CD4-positive, alpha-beta memory T cell (primary cell): ENCODE measurements at places on chromosomes 3 and 15. TPM values are rescaled to one million over a fixed set of nuclear protein-coding genes. Genes with fewer than 3 reads are reported as not detected.

Gene ITGB5
- 5.4 TPM for total RNA-seq

DNA sequence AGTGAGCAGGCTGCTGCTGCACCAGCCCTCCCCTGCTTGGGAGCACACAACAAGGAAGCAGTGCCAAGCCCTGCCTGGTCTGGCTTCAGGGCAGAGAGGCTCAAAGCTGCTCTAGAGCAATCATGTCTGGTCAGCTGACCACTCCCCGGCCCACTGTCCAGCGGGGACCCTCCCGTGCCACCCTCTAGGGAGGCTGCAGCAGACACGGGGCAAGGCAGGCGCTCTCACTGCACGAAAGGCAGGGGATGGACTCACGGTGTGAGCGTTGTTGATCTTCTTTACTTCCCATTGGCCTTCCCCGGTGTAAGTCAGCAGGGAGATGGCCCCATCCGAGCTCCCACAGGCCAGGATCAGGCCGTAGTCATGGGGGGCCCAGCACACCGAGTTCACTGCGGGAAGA lies 9.2 kb downstream of the SEC13 start:
- DNase-seq, result no peak

DNA sequence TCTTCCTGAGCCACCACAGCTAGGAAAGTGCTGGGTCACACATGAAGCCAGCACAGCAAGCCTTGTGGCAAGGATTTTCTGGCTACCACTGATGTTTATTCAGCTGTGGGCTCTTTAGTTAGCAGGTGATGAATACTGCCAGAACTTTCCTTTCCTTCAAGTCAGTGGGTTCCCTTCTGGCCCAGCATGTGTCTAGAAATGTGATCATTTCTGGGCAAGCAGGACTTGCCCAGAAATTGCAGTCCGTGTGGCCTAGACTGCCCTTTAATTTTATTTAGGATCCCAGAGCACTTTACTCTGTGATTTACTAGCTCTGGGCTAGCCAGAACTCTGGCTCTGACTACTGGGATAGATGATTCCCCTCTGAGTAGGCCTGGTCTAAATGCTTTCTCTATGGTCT lies 397.5 kb downstream of the ZIC4 start:
- DNase-seq, result no peak

DNA sequence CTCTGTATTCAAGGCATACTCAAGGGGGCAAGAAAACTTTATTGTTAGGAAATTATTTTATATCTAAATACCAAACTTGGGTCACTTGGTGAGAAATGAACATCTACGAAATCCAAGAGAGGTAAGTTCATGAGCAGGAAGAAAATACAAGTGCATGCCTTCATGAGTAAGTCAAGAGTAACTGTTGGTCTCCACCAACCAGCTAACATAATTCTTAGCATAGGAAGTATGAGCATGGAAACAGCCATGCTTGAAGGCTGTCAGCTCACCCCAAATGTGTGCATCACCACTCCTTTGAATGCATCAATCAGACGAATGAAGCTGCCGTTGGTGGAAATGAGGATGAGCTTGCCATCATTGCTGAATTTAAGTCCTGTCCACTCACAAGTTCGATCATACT lies 13.9 kb downstream of the PPM1M start:
- DNase-seq, result no peak

Gene IGSF10
- total RNA-seq, result not detected

Gene GPR27
- total RNA-seq, result 0.38 TPM

- DNase-seq, result no peak
Measured at GRCh38 chr15:26318689-26319088, 454.2 kb downstream of the GABRB3 start.

Gene MYRIP
- total RNA-seq, result not detected

- DNase-seq, result no peak
Measured at GRCh38 chr3:196603683-196604082, 35.2 kb downstream of the FBXO45 start.

Gene FILIP1L
- not detected for total RNA-seq

DNA sequence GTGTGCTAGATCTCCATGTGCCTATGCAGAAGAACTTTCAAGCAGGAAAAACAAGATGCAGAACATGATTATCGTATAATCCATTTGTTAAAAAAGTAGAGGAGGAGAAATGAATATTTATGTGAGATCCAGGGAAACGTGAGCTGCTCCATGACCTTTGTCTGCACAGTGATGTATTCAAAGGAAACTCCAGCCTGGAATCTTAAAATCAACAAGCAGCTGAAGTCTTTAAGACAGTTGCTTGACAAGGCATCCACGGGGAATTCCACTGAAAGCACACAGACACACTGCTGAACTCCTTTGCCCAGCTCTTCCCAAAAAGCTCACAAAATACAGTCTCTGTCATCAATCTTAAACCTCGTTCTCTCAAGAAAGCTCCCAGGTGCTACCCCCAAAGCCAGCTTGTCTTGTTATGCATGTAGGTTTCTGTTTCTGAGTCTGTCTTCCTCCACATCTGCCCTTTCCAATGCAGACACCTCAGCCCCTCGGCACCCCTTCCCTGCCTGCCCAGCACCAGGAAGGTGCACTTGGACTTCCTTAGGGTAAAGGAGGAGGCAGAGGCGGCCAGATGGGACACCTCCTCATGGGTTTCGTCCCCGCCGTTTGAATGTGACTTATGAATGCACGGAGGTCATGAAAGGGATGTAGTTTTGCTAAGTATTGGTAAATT lies 28.7 kb downstream of the LRRK1 start:
- no peak for DNase-seq

- no peak for DNase-seq
Measured at GRCh38 chr3:175956964-175957363, 1097.8 kb downstream of the NAALADL2 start.

DNA sequence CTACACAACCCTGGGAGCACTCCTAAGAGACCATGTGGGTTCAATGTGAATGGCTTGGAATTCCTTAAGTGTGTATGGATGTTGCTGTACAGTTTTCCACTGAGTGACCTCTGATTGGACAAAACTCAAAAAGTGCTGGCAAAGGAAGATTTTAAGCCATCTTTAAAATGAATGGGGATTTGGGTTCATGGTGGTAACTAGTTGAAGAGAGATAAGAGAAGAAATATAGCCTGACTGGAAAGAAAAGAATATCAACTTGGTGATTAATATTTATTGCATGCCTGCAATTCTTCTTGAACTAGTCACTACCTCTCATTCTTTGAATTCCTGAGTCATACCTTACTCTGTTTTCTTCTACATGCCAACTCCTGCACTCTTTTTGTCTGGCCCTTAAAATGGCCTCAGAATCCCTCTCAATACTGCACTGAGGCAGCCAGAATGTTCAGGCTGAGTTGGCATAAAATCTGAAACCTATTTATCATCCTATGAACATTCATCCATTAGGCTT lies 124.7 kb downstream of the RPL22L1 start:
- no peak for DNase-seq

Gene BNIP2
- total RNA-seq, result 87.9 TPM

Gene FANCD2OS
- not detected for total RNA-seq

Gene ALPK3
- 0.58 TPM for total RNA-seq

- no peak for DNase-seq
Measured at GRCh38 chr3:31858439-31858838, 122.6 kb downstream of the OSBPL10 start.

Gene PLAAT1
- not detected for total RNA-seq

- DNase-seq, result no peak
Measured at GRCh38 chr3:94252316-94252715, 189.5 kb downstream of the NSUN3 start.

Gene OSBPL10
- not detected for total RNA-seq

- no peak for DNase-seq
Measured at GRCh38 chr3:10340476-10340875, 19.6 kb upstream of the SEC13 start.

DNA sequence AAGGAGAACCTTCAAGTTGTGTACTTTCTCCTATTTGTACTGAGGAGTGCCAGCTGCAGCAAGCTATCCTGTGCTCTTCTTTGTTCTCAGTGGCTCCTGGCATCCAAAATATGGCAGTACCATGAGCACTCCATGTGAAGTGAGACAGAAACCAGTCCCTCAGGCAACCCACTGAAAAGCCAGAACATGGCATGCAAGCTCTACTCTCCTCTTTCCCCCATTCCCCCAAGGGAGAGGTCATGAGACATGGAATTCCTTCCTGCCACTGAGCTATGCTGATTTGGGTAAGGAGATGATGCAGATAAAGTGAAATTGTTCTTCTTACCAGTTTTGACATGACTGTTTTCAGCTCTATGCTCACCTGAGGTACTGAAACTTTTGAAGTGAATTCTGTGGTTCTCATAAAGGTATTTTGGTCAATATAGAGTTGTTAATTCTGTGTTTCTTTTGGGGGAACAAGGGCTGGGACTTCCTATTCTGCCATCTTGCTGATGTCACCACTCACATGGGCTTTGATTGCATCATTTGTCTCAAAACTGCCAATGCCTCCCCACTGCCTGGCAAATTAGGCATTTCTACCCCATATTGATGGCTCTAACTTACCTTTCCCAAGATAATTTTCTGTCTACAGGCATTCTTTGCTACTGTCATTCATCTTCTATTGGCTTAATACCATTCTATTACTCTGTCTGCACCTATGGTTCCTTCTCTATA lies 22.8 kb upstream of the CEP152 start:
- no peak for DNase-seq

Gene DNASE1L3
- not detected for total RNA-seq

DNA sequence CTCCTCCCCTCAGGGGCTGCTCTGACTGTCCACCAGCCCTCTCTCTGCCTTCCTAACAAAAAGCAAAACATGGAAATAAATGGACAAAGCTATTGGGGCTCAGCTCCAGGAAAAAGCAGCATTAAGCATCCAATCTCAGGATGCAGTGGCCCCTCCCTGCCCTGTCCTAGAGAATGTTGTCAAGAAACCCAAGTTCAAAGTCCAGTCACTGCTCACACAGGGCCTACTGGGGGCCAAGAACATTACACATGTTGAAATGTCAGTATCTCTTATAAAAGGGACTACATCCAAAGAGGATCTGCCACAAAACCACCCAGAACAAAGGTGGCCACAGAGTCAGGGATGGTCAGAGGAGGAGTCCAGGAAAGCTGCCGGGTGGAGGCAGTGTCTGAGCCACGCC lies 7.6 kb upstream of the GRIP2 start:
- DNase-seq, result no peak

GRCh38 chr3:52521881-52522650 lies 11.6 kb downstream of the NT5DC2 start:
- no peak for DNase-seq

- no peak for DNase-seq
Measured at GRCh38 chr3:134772011-134772410, 23.0 kb upstream of the EPHB1 start.

DNA sequence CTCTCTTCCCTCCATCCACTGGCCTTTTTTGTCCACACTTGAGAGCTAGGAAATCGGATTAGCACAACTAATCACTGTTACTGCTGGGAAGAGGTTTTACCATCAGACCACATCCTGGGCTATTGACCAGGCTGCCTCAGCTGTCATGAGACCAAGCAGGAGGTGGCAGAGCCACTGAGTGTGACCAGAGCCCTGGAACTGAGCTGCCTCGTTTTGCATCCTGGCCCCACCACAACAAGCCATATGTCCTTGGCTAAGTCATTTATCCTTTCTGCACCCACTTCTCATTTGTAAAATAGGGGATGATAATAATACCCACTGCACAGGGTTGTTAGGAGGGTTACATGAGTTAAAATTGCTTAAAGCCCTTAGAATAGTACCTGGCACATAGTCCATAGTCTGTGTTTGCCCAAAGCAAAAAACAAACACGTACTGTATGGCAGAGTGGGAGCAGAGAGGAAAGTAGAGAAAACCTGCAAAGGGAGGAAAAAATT lies 34.1 kb downstream of the TMEM158 start:
- DNase-seq, result no peak

DNA sequence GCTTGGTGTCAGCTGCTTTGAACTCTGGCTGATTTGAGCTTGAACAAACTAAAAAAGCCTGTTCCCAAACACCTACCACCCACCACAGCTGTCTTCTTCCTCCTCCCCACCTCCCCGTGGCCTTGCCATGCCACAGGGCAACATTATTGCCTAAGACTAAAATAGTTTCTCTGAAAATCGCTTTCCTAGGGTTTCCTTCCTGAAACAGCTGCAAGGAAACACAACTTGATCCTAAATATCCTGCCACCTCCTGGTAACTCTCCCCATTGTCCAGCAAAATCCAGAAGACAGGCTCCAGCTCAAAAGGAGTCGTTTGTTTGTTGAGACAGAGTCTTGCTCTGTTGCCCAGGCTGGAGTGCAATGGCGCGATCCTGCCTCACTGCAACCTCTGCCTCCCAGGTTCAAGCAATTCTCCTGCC lies 193.9 kb upstream of the TPM1 start:
- no peak for DNase-seq

DNA sequence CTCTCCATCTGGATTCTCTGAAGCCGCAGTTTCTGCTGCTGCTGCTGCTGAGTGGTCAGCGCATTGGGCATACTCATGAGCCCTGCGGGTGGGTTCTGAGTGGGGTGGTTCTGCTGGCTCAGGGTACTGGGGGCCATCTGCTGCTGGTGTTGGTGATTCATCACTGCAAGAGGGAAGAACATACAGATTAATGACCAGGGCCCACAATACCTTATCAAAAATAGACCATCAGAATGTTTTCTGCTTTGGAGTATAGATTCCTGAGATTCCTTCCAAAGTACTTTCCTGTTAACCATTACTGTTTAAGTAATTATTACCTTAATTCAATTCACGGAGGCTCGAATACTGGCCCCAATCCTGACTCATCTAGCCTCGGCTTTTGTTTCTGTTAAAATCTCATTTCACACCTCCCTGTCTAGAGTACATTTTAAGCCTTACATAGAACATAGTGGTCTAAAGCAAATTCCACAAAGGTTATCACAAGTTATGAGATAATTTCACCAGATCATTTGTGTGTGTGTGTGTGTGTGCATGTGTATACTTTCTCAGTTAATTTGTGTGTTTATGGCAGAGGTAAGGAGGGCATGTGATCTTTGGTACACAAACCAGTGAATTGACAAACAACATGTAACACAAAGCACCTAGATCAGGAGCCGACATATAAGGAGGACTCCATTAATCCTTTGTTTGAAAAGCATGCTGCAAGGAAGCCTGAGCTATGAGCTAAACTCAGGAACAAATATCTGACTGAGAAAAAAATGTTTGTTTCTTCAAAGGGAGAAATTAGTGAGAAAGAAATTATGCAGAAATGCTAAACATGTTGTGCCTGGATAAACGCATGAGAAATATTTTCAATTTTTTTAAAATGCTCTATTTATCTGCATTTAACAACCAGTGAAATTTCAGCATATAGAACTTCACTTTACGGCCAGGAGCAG lies 68.1 kb downstream of the TM4SF4 start:
- no peak for DNase-seq

DNA sequence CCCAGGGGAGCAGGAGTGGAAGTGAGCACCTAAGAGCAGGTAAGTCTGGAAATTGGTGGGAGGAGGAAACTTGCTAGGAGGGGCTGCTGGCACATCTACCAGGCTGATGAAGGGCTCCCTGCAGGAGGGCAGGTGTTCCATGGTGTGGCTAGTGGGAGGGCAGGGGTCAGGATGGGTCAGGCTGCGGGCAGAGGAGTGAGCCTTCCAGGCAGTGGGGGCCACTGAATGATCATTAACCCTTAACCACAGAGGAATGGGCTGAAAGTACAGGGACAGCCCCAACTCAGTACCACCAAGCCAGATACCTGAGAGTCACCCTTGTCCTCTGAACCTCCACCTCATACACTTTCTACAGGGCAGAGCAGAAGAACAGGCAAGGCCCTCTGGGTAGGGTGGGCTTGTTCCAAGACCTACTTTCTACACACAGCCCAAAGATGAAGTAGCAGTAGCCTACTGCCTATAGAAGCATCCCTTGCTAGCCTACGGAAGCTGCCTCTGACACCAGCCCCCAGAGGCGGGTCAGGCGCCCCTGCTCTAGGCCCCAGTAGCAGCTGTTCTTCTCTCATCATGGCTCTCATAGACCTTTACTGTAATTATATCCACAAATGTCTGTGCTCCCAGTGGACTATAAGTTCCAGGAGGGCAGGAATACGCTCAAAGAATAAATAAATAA lies 4.6 kb downstream of the RAB6B start:
- no peak for DNase-seq

Gene RLBP1
- not detected for total RNA-seq
